ENCODE measurements at places on chromosomes 5 and 9. TPM values are rescaled to one million over a fixed set of nuclear protein-coding genes. Genes with fewer than 3 reads are reported as not detected.

GRCh38 chr5:175740014-175740413 is 82.1 kb downstream of the HRH2 start:
- no peak for DNase-seq
- H3K27ac ChIP-seq, result no peak overlapping the region
- no peaks in the 10 kb centered on the region for H3K36me3 ChIP-seq
- H3K4me1 ChIP-seq, result no peaks in the 10 kb centered on the region
- no peak overlapping the region for H3K4me3 ChIP-seq

DNA sequence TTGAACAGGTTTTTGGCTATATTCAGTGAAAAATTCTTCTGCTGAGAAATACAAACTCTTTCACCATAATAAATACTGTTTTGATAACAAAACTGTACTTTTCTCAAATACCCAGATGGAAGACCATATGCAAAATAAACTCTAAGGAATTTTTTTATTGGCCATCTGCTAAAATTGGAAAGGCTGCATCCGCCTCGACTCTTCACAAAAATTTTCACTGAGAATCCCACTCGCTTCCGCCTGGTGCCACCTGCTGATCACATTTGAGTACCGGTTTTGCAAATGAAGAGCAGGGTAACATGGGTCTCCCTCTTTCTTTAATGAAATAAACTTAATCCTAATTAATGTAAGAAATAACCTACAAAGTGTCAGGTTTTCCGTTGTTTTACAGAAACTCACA is 76.4 kb downstream of the TTLL11 start:
- H3K27ac ChIP-seq, result no peak overlapping the region
- no peaks in the 10 kb centered on the region for H3K27me3 ChIP-seq
- DNase-seq, result no peak
- H3K4me1 ChIP-seq, result no peaks in the 10 kb centered on the region

GRCh38 chr5:62340979-62341378 is 35.0 kb downstream of the KIF2A start:
- no peak overlapping the region for H3K27ac ChIP-seq
- no peaks in the 10 kb centered on the region for H3K27me3 ChIP-seq
- peaks cover 8% of the 10 kb centered on the region for H3K36me3 ChIP-seq
- no peak overlapping the region for H3K4me3 ChIP-seq

DNA sequence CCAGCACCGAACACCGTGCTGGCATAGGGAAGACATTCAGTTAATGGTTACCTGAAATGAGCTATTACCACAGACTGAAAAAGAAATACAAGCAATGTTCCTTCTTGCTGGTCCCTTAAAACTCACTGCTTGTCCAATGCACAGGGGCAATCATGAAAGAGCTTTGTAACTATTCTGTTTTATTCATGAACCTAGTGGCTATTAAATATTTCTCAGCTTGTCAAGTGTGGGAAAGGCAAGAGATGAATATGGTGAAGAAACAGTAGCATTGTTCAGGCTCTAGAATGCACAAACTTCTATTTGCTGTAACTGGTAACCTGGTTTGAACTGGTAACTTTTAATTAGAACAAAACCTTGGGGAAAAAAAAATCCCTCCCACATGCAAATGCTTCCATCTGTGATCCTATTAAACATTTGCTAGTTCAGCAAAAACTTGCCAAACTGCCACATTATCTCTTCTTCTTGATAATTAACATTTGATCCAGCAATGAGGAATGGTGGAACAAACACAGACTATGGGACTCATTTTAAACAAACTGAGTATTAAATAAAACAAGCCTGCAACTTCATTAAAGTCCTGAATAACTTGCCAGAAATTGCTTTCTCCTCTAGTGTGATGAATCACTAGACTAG is 36.1 kb downstream of the YIPF5 start:
- peaks cover 12% of the 10 kb centered on the region for H3K4me1 ChIP-seq
- no peak for DNase-seq

Gene IL3
- not detected for total RNA-seq

Gene LCNL1
- total RNA-seq, result not detected

Gene ADAM19
- total RNA-seq, result 5.2 TPM

DNA sequence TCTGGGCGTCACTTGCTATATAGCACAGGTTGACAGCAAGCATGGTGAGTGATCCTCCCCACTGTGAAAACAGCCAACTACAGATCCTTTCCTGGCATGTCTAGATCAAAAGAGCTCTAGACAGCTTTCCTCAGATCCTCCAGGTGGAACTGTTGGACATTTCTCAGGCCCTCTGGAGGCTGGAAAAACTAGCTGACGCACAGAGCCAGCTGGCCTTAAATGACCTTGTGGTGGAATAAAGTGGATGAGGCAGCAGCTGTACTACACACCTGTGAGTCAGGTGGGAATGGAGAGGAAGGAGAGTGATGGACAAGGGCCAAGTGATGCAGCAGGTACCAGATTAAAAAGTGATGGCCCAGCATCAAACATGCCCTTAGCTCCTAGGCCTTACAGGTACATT is 172.7 kb downstream of the TRIM32 start:
- no peak overlapping the region for H3K27ac ChIP-seq
- H3K36me3 ChIP-seq, result no peaks in the 10 kb centered on the region
- peaks cover 12% of the 10 kb centered on the region for H3K27me3 ChIP-seq
- DNase-seq, result no peak
- no peak overlapping the region for H3K4me3 ChIP-seq

Data from Calu3 (cell line).